SHP77 (cell line): ENCODE measurements at places on chromosomes 4 and X.

- DNase-seq = no peak
Measured at GRCh38 chr4:3677748-3678070, 88.5 kb upstream of the ADRA2C start.

- no peak for DNase-seq
Measured at GRCh38 chr4:81460191-81460701, 11.5 kb downstream of the RASGEF1B start.

DNA sequence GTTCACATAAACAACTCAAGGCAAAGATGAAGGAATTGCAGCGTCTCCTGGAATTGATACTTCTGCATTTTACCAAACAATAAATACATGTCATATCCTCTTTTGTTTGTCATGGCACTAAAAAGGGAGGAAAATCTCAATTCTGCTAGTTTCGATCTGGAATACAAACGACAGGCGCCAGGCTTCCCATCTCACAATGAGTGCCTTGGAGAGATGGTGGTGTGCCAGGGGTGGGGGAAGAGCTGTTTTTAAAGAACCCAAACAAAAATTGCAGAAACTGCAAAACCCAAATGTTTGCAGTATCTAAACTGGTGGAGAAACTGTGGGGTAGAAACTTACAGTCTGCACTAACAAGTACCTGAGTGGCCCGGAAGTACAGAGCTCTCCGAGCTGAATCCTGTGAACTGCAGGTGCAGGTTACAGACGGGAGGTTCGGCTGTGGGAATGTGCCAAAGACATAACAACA is 53.0 kb upstream of the KLF3 start:
- DNase-seq = peak; percentile 7

DNA sequence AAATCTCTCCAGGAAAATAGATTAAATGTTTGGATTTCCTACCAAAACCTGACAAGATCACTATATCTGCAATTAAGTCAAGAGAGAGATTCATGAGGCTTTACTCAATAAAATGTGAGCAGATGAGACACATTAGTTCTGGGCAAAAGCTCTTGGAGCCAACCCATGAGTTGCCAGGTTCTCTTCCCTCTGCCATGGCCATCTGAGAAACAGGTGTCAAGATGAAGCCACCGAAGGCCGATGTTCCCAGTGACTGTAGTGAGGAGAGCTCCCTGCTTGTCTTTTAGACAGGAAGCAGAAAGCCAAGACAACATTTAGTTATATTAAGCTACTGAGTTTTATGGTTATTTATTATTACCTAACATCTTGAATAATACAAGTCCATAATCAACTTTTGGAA is 1068.7 kb downstream of the STPG2 start:
- DNase-seq = no peak

- DNase-seq = no peak
Measured at GRCh38 chr4:140374130-140374477, 658 bp downstream of the SCOC start.

DNA sequence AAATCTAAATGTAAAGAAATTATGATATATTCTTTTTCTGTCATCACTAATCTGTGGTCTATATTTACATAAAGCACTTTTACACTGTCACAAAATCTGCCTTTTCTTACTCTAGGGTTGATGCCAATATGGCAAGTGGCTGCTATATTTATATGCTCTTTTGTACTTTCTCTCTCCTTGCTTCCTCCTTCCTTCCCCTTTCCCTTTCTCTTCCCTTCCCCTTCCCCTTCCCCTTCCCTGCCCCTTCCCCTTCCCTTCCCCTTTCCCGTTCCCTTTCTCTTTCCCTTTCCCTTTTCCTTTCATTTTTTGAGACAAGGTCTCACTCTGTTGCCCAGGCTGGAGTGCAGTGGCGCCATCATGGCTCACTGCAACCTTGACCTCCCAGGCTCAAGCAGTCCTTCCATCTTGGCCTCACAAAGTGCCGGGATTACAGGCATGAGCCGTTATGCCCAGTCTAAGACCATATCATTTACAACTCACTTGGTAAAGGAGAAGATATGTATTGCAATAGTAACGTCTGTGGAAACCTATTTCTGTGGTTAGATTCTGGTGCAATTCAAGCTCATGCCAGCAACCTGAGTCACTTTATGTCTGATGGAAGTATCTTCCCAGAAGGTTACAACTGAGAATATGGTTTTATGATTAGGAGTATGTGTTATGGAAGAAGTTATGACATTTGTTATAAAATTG is 13.9 kb upstream of the PLAC8 start:
- no peak for DNase-seq

GRCh38 chr4:26034849-26035248 is 120.8 kb downstream of the SMIM20 start:
- DNase-seq = no peak

- DNase-seq = peak; percentile 19
Measured at GRCh38 chr4:77418333-77418732, 187.3 kb upstream of the CXCL13 start.

GRCh38 chr4:172152284-172152683 is 339.1 kb downstream of the GALNTL6 start:
- no peak for DNase-seq

- DNase-seq = no peak
Measured at GRCh38 chr4:138952411-138952810, 63.2 kb upstream of the NOCT start.

- no peak for DNase-seq
Measured at GRCh38 chr4:145565328-145565727, 53.9 kb upstream of the MMAA start.

DNA sequence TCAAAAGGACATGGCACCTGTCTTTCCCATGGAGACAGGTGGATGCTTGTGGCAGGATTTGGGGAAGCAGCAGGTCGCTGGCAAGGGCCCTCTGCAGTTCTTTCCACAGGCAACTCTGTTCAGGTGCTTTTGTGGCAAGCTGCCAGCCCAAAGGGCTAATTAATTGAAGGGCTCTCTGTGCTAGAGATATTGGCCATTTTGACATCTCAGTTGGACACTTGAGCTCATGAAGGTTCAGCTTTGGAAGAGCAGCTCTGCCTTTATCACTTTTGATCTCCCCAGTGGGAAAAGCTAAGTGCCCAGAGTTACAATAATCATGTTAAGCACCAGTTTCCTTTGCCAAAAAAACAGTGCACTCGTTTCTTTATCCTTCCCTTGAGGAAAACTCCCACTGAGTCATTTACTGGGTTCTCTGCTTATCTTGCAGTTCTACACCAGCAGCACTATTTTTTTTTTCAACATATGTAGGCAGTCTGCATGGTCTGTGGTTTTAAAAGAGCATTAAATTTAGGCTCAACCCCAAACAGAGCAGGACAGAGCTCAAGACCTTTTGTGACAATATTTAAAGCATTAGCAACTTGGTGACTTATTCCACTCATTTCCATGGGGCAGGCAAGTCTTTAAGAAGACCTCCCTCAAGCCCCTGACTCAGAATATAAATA is 336.4 kb upstream of the RASGEF1B start:
- peak; percentile 6 for DNase-seq

DNA sequence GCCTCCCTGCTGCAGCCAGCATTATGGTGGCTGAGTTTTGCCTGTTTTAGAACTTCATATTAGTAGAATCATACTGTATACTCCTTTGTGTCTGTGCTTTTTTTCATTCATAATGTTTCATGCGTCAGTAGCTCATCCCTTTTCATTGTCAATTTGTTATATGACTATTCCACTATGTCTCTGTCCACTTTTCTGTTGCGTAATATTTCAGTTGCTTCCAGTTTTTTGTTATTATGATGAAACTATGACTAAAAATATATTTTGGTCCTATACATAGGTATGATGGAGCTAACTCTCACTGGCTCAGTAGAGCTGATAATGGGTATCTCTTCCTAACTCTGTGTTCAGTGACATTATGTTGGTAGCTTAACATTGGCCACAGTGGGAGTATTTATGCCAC is 48.3 kb downstream of the DMP1 start:
- DNase-seq = no peak

- DNase-seq = no peak
Measured at GRCh38 chr4:67430989-67431388, 114.3 kb downstream of the CENPC start.
